BJ (cell line): ENCODE measurements at places on chromosomes 5 and 9. TPM values are rescaled to one million over a fixed set of nuclear protein-coding genes. Genes with fewer than 3 reads are reported as not detected.

DNA sequence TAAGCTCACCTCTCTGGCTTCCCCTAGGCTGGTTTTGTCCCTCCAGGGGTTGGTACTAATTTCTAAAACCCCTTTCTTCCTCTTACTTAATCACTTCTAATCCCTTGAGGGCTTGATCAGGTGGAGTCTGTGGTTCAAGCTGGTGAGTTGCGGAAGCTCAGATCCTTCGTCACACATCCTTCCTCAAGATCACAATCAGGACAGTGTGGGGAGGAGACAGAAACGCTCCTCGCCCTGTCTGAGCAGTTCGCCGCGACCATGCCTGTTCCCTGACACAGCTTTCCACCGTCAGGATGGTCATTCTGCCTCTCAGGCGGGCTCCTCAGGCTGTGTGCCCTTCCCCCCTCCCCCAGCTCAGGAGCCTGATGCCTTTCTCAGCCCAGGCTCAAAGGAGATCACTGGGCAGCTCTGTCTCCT lies 24.3 kb downstream of the CPLX2 start:
- DNase-seq, result no peak

GRCh38 chr5:53022930-53023511 lies 33.9 kb downstream of the ITGA2 start:
- DNase-seq, result no peak

DNA sequence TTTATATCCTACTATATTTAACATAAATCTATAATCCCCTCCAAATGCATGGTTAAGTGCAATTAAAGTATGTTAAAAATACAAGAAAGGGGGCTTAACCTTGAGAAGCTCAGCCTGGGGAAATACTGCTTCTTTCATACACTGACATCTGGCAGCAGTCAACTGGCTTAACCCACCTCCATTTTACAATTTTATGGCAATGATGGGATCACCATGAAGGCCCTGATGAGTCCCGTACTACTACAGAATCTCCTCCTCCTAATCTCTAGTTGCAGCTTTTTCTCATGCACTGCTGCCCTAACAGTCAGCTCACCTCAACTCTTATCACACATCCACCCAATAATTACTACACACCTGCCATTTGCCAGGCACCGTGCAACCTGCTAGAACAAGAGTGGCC lies 40.9 kb downstream of the ZNF608 start:
- no peak for DNase-seq

GRCh38 chr5:124000538-124000937 lies 488.6 kb downstream of the CSNK1G3 start:
- DNase-seq, result no peak

DNA sequence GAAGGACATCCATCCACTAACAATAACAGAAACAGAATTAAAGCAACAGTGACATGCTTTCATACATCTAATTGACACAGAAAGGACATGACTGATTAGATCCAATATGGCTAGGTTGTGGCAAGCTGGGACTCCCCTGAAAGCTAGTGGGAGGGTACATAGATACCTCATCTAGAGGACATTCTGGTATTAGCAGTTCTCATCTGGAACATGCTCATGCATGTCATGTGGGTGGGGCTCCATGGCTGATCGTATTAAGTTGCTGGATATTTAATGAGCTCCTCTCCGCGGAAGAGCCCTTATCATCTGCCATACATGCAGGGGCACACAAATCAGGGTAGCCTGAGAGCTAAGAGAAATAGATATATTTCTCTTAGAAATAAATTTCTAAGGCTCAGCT lies 358.9 kb downstream of the ICE1 start:
- no peak for DNase-seq

The TAF11L5 gene
- polyA plus RNA-seq, result not detected in 2 replicates

The RGS14 gene
- 4.1 and 6.0 TPM in 2 replicates for polyA plus RNA-seq

The PCDHGA5 gene
- polyA plus RNA-seq, result 1.2 and 1.6 TPM in 2 replicates

The PLEKHG4B gene
- 0.72 and 1.4 TPM in 2 replicates for polyA plus RNA-seq
